ENCODE measurements at places on chromosomes 4 and X. TPM values are rescaled to one million over a fixed set of nuclear protein-coding genes. Genes with fewer than 3 reads are reported as not detected.

PCDH18 gene
- 8.7 TPM for total RNA-seq

ZNF711 gene
- total RNA-seq = 22.6 TPM

SLC6A14 gene
- total RNA-seq = not detected

VEGFD gene
- total RNA-seq = 1.2 TPM

OTUD5 gene
- total RNA-seq = 70.5 TPM

ZCCHC18 gene
- 12.9 TPM for total RNA-seq

PNMA6A gene
- total RNA-seq = 58.8 TPM

VCX gene
- not detected for total RNA-seq

TMPRSS11B gene
- not detected for total RNA-seq

RPS3A gene
- 559 TPM for total RNA-seq

NKX6-1 gene
- total RNA-seq = 0.31 TPM

SPACA5 gene
- not detected for total RNA-seq

F11 gene
- 0.99 TPM for total RNA-seq

OCIAD2 gene
- 34.9 TPM for total RNA-seq

TMEM131L gene
- 7.8 TPM for total RNA-seq

ATG4A gene
- 9.0 TPM for total RNA-seq

ITGB1BP2 gene
- total RNA-seq = 2.3 TPM

PIM2 gene
- total RNA-seq = 12.3 TPM

ARR3 gene
- not detected for total RNA-seq

RASSF6 gene
- not detected for total RNA-seq

FAAH2 gene
- total RNA-seq = 2.8 TPM

MAGED1 gene
- 167 TPM for total RNA-seq

CASK gene
- 50.8 TPM for total RNA-seq

HSFX3 gene
- not detected for total RNA-seq

FAM199X gene
- total RNA-seq = 51.0 TPM

MAGIX gene
- 4.8 TPM for total RNA-seq

TLL1 gene
- 6.3 TPM for total RNA-seq

DUSP21 gene
- not detected for total RNA-seq

HSFX2 gene
- total RNA-seq = not detected

TCEAL2 gene
- 94.9 TPM for total RNA-seq

TLR6 gene
- 3.7 TPM for total RNA-seq

P2RY10 gene
- not detected for total RNA-seq

POU3F4 gene
- 3.7 TPM for total RNA-seq

PRR32 gene
- total RNA-seq = not detected

HTN3 gene
- total RNA-seq = not detected

NLGN3 gene
- total RNA-seq = 63.5 TPM

TRIM61 gene
- total RNA-seq = 0.71 TPM

ZNF275 gene
- 16.2 TPM for total RNA-seq

ENOPH1 gene
- 82.8 TPM for total RNA-seq

GRPEL1 gene
- 42.2 TPM for total RNA-seq

MMRN1 gene
- total RNA-seq = 1.6 TPM

UGT2B7 gene
- total RNA-seq = not detected

VSIG1 gene
- 0.92 TPM for total RNA-seq

KDR gene
- total RNA-seq = 5.1 TPM

TEX11 gene
- total RNA-seq = not detected

SLITRK4 gene
- 51.2 TPM for total RNA-seq

SH2D1A gene
- 0.60 TPM for total RNA-seq

OTC gene
- 0.32 TPM for total RNA-seq

GPR50 gene
- not detected for total RNA-seq

C4orf54 gene
- 0.87 TPM for total RNA-seq

FREM3 gene
- total RNA-seq = 2.8 TPM

ADAMTS3 gene
- total RNA-seq = 4.9 TPM

TKTL2 gene
- not detected for total RNA-seq

SGCB gene
- 64.7 TPM for total RNA-seq

CCDC160 gene
- 1.2 TPM for total RNA-seq

CASP6 gene
- total RNA-seq = 9.2 TPM
